ENCODE measurements at places on chromosomes 1 and 21. TPM values are rescaled to one million over a fixed set of nuclear protein-coding genes. Genes with fewer than 3 reads are reported as not detected.
A peak's percentile ranks its signal among the peaks of the same experiment; 100 is the strongest.

DENND1B gene
- 12.2 TPM for total RNA-seq

FCGR3A gene
- not detected for total RNA-seq

DNA sequence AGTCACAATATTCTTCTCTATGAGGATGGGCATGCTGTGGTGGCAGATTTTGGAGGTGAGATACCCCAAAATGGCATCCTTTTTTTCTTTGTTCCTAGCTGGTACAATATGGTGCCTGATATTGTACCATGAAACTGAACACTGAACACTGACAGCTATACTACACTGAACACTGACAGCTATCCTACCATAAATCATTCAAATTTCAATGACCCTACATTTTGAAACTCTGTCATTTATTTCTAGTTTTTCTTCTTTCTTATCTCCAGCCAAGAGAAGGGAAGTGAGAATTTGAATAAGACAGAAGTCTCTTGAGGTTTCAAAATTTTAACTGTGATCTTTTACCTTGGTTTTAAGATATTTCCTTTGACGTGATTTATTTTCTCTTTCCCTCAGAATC is 76.3 kb downstream of the LRRC53 start:
- no peak for ATAC-seq

DNA sequence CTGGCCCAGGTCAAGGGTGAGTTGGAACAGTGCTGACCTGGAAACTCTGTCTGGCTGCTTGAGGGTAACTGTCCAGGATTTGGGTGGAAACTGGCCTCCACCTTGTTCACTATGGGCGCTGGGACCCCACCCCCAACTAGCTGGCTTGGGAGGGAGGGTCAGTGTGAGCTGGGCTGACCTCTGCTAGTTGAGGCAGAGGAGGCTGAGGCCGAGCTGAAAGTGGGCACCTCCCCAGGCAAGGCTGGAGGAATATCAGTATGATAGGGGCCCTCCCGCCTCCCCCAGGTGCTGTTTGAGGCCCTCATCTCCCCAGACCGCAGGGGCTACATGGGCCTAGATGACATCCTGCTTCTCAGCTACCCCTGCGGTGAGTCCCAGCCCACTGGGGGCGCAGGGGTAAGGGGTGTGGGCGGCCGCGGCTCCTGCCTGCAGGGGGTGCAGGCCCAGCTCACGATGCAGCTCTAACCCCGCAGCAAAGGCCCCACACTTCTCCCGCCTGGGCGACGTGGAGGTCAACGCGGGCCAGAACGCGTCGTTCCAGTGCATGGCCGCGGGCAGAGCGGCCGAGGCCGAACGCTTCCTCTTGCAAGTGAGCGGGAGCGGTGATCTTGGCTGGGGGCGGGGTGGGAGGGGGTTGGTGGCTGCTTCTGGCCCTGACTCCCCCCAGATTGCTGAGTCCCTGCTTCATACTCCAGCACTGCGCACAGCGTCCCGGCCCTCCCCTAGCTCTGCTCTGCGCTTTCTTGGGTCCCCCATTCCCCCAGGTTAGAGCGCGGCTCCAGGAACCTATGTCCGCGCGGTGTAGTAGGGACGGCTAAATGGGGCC is 22.9 kb downstream of the PTPRU start:
- peak; percentile 42 for ATAC-seq

GRCh38 chr1:238281418-238281817 is 390.7 kb upstream of the ZP4 start:
- ATAC-seq: no peak

- no peak for ATAC-seq
Observed at GRCh38 chr1:44353604-44354003, 1.5 kb downstream of the ERI3 start.

DNA sequence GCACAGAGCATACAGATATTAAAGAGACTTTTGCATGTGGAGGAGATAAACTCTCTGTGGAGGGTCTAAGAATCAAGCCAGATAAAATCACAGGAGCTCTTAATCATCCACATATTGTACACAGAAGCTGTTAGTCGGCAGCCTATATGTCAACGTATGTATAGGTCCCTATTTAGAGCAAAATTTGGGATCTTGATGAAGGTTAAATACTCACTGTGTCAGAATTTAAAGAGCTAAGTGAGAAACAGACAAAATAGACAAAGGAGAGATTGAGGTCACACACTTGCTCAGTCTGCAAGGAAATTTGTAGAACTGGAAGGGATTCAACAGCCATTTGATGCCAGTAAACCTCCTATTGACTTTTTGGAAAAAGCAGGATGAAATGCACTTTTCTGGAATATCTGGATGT is 4.1 kb upstream of the IRF2BP2 start:
- no peak for ATAC-seq

DNA sequence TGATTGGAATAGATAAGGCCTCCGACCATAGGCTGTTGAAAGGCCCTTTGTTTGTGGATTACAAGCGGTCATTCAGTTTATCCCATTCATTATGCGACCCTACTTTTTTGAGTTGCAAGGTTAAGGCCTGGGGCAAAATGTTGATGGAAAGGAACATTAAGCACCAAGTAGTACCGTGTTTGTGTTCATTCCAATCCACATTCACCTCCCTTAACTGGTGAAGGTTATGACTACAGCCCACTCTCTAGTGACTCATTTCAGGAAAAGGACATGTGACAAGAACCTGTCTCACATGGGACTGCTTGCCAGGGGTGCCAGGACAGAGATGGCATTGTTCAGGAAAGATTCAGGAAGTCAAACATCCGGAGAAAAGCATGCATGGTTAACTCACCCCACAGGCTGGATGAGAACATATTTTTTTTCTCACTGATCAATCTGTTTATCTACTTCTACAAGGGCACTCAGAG is 81.6 kb downstream of the CD58 start:
- peak; percentile 59 for ATAC-seq
